Nucleus accumbens (tissue), 56 donors: ENCODE measurements at places on chromosomes 12 and 14.

DNA sequence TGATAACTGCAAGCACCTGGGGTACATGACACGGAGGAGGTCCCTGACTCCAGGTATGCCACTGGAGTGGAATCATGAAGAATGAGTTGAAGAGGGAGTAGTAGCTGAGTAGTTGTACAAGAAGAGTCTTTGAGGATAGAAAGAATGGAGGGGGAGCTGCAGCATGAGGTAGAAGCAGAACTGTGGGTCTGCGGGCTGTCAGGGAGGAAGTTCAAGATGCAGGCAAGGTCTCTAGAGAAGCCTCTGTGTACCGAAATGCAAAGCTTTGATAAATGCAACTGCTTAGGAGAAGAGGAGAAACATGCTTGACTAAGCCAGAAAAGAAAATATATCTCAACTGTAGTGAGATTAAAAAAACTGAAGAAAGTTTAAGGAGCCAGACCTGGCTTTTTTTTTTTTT lies 91.5 kb downstream of the CPNE8 start:
- no peak for DNase-seq

- no peak for DNase-seq
These were observed 5.6 kb upstream of the MYL6B start for GRCh38 chr12:56146492-56147460.

- no peak for DNase-seq
These were observed 96.4 kb downstream of the LRRC74A start for GRCh38 chr14:76922584-76922983.

DNA sequence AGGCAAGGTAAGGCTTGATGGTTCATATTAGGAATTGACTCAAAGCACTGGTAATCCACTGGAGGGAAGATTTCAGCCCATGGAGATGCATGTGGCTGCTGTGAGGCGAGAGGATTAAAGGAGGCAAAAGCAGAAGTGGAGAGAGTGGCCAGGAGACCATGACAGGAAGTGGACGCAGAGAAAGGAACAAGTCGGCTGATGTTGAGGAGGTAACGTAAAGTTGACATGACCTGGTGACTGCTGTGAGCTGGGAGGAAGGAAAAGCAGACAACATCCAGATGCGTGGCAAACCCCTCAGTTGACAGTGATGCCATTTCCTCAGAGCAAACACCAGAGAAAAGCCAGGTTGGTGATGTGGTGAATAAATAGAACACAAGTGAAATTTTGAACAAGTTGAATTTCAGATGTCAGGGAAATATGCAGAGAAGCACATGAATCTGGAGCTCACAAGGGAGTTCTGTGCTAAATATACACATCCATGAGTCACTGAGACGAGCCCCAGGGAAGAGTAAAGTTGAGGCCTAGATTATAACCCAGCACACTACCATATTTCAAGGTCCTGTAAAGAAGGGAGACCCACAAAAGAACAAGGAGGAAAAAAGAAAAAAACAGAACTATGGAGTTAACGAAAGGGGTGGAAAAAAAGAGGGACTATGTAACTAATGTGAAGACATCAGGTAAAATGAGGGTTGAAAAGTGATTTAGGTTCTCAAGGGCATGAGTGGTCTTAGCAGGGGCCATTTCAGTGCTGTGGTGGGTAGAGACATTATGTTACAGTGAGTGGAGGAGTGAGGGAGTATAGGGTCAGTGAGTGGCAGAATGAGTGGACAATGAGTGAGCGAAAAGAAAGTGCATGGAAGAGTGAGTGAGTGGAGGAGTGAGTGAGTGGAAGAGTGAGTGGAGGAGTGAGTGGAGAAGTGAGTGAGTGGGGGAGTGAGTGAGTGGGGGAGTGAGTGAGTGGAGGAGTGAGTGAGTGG lies 61.6 kb upstream of the GZMB start:
- no peak for DNase-seq

GRCh38 chr12:99390707-99391106 lies 256.8 kb upstream of the GARIN6 start:
- no peak for DNase-seq

- DNase-seq = no peak
These were observed 6.8 kb downstream of the TMCC3 start for GRCh38 chr12:94643606-94644005.

DNA sequence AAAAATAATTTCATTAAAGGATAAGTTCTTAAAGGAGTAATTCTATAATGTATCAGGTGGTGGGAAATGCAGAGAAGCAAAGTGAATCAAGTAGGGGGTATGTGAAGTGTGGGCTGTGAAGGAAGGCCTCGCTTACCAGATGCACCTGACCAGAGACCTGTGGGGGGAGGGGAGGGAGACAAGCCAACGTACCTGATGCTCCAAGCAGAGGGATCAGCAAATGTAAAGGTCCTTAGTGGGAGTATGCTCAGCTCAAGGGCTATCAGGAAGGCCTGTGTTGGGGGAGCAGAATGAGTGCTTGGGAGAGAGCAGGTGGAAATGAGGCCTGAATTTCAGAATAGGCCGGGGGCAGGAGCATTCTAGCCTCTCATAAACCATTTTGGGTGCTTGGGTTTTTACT lies 57.1 kb downstream of the ANO4 start:
- no peak for DNase-seq
